ENCODE measurements at places on chromosomes 6 and 20.

GRCh38 chr6:150006961-150007464 lies 18.3 kb downstream of the RAET1L start:
- peak; percentile 36 for DNase-seq

- DNase-seq = no peak
Measured at GRCh38 chr6:317060-317447, 24.8 kb downstream of the DUSP22 start.

DNA sequence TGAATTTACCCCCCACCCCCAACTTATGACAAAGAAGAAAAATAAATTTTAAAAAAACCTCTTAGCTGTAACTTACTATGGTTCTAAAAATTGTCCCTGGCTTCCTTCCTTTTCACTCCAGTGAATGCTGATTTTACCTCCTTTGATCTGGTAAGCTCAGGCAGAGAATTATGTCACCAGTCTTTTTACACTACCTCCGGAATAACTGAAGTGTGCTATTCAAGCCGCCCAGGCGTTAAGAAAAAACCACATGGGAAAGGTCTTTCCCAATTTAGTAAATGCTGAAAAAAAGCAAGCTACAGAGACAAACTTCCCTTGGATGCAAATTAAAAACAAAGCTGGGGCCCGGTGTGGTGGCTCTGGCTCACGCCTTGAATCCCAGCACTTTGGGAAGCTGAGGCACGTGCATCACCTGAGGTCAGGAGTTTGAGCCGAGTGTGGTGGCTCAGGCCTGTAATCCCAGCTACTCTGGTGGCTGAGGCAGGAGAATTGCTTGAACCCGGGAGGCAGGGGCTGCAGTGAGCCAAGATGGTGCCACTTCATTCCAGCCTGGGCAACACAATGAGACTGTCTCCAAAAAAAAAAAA lies 12.4 kb downstream of the SNX5 start:
- DNase-seq = no peak

DNA sequence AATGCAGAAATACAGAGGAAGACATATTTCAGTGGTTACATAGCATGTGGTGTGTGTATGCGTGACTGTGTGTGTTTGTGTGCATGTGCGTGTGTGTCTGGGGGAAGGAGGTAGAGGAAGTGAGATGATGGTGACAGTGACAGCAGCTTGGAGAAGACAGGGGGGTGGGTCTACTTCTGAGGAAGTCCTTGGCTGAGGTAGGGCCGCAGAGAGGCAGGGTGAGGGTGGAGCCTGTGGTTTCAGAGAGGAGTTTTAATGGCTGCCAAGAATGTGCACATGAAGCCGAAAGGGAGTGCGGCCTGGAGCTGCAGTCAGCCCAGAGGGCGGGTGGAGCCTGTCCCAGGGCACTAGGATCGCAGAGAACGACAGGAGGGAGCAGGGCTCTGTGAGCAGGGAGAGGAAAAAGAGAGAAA lies 22.7 kb upstream of the RNF24 start:
- peak; percentile 97 for DNase-seq

- no peak for DNase-seq
Measured at GRCh38 chr20:17762873-17763557, 63.2 kb downstream of the BANF2 start.

DNA sequence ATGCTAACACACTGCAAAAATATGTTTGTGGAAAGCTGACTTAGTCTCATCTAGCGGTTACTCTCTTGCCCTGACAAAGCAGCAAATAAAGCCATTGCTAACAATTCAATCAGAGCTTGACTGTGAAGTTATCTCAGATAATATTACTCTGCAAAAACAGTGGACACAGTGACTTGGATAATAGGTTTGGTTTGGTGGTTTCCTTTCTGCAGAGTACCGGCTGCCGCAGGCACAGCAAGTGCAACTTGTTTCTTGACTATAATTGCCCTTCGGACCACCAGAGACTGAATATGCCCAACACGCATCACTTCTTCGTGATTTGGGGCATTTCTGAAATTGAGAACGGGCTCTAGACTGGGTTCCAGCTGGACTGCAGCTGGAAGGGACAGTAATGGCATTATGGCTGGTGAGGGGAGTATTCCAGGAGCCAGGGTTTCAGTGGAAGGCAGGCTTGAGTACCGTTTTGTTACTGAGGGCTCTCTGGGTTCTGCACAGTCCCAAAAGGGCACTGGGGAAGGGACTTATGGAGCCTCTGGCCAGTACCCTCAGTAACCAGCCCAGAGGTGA lies 40.0 kb downstream of the DSTN start:
- DNase-seq = no peak

- DNase-seq = peak; percentile 65
Measured at GRCh38 chr6:42378536-42378935, 73.2 kb downstream of the TRERF1 start.

DNA sequence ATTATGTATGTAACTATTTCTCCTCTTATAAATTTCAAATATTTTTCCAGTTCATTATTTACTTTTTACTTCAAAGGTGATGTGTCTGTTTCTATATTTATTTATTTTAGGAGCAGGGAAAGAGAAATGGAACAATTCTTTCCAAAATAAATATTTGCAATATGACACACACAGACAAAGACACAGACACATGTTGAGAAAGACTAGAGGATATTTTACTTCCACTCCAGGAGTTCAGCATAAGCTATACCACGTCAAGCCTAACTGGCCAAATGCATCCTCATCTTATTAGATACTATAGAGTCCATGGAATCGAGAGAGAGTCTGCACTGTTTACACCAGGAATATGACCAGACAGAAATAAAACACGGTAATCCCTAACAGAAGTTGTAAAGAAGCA lies 13.3 kb downstream of the RALGAPA2 start:
- DNase-seq = no peak

DNA sequence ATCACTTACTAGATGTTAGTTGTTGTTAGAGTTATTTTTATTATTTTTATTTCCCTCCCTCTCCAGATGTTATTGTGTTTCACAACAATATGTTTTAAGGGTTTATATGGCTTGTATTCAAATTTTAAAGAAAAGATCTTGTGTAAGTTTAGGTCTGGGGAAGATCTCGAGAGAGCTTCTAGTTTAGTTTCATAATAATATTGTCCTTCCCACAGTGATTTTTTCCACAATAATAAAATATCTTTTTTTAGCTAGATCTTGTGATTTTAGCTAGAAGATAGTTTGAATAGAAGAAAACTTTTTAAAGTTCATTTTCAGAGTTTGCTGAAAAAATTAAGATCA lies 55.0 kb downstream of the ADGRG6 start:
- DNase-seq = no peak

- DNase-seq = no peak
Measured at GRCh38 chr6:14440940-14441781, 323.6 kb downstream of the CD83 start.

- no peak for DNase-seq
Measured at GRCh38 chr20:54368570-54368969, 106.8 kb upstream of the DOK5 start.

DNA sequence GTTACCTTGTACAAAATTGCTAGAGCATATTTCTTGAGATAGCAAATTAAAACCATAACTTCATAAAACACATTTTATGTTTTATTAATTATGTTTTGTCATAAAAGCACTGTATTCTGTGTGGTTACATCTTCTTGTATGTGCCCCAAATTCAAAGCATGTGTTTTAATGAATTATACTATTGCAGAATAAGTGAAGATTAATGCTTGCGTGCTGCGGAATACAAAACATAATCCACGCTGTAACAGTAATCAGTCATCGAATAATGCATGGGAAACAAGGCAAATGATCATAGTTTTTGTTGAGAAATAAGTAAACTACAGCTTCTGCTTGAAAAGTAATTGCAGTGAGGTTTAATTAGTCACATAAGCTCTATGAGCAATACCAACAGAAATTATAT lies 459.2 kb upstream of the SOX4 start:
- no peak for DNase-seq

DNA sequence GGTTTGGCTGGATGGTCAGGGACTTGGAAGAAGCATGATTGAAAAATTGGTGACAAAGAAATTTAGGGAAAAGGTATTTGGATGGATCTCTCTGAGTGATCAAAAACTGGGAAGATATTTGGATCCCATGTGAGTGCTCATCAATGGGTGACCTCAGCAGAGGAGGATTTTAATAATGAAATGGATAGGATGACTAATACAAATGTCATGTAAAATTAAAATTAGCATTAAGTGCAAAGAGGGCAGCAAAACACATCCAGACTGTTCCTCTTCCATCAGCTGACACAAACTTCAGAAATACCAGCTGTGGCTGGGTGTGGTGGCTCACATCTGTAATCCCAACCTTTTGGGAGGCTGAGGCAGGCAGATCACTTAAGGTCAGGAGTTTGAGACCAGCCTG lies 151.7 kb downstream of the THBS2 start:
- no peak for DNase-seq

DNA sequence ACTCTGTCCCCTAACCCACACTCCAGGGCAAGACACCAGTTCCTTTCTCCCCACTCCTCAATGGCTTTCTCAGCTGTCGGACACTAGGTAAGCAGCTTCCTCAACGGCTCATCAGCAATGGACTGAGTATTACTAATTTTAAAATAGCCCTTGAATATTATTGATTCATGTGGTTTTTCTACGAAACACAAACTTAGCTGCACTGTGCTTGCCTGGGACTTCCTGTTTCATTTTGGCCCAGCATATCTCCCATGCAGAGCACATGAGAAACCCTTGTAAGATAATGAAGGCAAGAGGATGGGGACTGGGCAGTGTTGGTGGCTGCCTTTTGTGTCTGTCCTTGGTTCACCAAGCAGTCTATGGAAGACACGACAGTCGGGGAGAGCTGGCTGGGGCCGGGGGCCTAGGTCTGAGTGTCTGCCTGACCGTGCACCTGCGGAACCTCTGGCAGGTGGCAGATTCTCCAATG lies 48.9 kb downstream of the RNASET2 start:
- peak; percentile 82 for DNase-seq

DNA sequence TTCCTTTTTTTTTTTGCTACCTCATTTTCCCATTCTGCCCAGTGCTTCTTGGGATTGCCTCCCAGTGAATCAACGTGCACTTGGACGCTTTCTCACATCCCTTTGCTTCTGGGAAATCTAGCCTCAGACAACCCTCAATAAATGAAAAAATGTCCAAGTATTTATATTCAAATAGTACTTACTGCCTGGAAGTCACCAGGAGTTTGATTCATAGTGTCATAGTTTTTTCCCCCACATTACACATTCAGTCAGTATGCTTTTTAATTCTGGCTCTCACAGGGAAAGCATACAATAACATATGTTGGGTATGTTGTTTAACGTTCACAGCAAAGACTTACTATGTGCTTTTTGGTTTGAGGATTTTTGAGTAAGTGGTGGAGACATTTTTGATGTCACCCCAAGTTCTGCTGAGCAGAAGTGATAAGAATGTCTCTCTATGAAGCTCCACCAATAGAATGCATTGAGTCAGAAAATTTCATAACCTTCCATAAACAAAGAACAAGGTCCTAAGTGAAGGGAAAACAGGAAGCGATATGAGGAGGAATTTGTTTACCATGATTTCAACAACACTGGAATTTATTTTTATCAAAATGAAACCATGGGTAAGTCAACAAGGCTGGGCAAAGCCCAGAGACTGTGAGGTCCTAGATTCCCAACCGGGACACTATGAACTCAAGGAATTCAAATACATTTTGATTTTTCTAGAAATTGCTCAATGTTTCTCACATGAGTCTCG lies 301.2 kb upstream of the BMP2 start:
- DNase-seq = no peak

- DNase-seq = no peak
Measured at GRCh38 chr6:10759884-10760329, 12.3 kb downstream of the TMEM14B start.

GRCh38 chr20:51543422-51543788 lies 886 bp upstream of the NFATC2 start:
- no peak for DNase-seq

- DNase-seq = no peak
Measured at GRCh38 chr20:20457392-20458126, 89.7 kb downstream of the INSM1 start.

DNA sequence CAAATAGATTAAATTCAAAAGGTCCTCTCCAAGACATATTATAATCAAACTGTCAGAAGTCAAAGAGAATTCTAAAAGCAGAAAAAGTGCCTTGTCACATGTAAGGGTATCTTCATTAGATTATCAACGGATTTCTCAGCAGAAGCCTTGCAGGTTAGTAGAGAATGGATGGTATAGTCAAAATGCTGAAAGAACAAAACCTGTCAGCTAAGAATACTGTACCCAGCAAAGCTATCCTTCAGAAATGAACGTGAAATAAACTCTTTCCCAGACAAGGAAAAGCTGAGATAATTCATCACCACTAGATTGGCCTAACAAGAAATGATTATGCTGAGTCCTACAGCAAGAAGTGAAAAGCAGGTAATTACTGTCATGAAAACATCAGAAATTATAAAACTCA lies 92.9 kb downstream of the STXBP5 start:
- DNase-seq = no peak

GRCh38 chr6:24988562-24988961 lies 52.8 kb upstream of the RIPOR2 start:
- no peak for DNase-seq

DNA sequence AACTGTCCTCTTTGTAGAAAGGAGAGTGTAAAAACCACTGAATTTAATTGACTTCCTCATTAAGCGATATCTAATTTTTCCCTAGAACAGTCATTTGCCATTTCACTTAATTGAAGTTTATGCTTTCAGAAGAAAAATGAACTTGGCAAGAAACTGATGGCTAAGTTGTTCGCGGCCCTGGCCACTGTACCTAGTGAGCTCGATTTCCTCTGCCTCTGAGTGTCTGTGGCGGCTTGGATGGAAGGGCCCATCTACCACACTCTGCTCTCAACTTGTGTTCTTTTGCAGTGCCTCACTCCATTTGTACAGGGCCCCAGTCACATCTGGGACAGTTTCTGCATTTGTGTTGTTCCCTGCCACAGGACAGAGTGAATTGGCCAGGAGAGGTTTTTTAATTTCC lies 102.9 kb downstream of the BCAS1 start:
- no peak for DNase-seq

GRCh38 chr6:40280231-40280630 lies 306.9 kb downstream of the LRFN2 start:
- DNase-seq = no peak

- no peak for DNase-seq
Measured at GRCh38 chr20:25271486-25272222, 23.8 kb downstream of the PYGB start.

DNA sequence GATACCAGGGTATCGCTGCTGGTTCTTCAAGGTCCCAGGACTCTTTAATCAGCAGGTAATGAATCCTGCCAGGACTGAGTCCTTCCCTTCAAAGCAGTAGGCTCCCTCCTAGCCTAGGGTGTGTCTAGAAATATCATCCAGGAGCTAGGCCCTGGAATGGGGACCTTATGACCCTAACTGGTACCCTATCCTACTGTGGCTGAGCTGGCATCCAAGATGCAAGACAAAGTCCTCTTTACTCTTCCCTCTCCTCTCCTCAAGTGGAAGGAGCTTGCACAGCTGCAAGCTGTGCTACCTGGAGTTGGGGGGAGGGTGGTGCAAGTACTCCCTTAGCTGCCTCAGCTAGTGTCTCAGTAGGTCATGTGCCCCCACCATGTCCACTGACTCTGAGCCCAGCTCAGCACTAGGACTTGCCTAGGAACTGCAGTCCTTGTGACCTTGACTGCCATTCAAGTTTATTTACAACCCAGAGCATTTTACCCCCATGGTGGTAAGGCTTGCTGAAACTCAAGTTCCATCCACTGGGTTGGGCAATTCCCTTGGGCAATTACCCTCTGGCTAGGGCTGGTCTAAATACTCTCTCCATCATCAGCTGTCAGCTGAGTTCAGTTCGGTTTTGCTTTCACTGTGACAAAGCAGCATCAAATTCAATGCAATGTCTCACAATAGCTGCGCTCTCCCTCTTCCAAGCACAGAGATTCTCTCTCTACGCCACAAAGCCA lies 48.4 kb upstream of the TOP1 start:
- DNase-seq = no peak

GRCh38 chr6:86595641-86596040 lies 341.7 kb upstream of the HTR1E start:
- no peak for DNase-seq

- DNase-seq = no peak
Measured at GRCh38 chr20:22020201-22020600, 314.7 kb downstream of the PAX1 start.

All from OCI-M1 (cell line).